ENCODE measurements at places on chromosomes 7 and 10. TPM values are rescaled to one million over a fixed set of nuclear protein-coding genes. Genes with fewer than 3 reads are reported as not detected.

DNA sequence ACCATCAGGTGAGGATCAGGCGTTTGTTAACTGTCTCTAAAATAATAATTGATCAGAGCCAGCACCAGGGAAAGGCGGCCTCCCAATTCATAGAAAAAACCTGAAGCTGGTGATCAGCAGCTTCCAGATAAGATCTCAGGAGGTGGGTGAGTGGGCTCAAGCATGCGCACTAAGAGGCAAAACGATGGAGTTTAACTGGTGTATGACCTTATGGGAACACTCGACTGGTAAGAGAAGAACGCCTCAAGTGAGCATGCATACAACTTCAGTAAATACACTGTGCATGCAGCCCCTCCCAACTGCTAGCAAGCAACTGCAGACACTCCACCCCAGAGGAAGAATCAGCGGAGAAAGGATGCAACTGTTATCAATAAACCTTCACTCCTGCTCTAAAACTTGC lies 18.1 kb downstream of the RAPGEF5 start:
- no peak for DNase-seq
- no peak overlapping the region for H3K4me3 ChIP-seq

- no peak for DNase-seq
- no peaks in the 10 kb centered on the region for H3K27me3 ChIP-seq
- H3K36me3 ChIP-seq = peaks cover 38% of the 10 kb centered on the region
- no peak overlapping the region for H3K4me3 ChIP-seq
- H3K4me1 ChIP-seq = no peaks in the 10 kb centered on the region
These were observed 219.1 kb downstream of the TCF7L2 start for GRCh38 chr10:113169111-113169510.

DNA sequence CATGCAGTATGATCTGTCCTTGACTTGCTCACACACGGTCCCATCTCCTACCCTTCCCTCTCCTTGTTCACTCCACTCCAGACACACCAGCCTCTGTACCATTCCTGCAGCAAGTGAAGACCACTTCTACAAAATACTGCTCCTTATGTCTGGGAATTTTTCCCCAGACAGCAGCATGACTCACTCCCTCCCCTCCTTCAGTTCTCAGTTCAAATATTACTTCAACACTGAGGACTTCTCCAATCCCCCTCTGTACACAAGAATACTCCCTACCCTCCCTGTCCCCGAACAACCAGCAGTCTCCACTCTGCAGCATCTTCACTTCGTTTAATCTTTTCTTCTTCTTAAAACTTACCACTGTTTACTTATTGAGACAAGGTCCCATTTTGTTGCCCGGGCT lies 474.0 kb downstream of the GPAM start:
- no peak overlapping the region for H3K27ac ChIP-seq
- H3K4me1 ChIP-seq = no peaks in the 10 kb centered on the region
- no peak for DNase-seq
- no peaks in the 10 kb centered on the region for H3K27me3 ChIP-seq

GRCh38 chr7:36032361-36032818 lies 120.7 kb upstream of the EEPD1 start:
- no peak overlapping the region for H3K4me3 ChIP-seq
- no peaks in the 10 kb centered on the region for H3K27me3 ChIP-seq
- DNase-seq = no peak
- no peaks in the 10 kb centered on the region for H3K36me3 ChIP-seq

GRCh38 chr7:30800785-30801252 lies 29.6 kb downstream of the MINDY4 start:
- H3K27ac ChIP-seq = peak overlapping the region; percentile 22
- H3K27me3 ChIP-seq = no peaks in the 10 kb centered on the region
- H3K4me1 ChIP-seq = peaks cover 26% of the 10 kb centered on the region
- peak; percentile 52 for DNase-seq
- no peak overlapping the region for H3K4me3 ChIP-seq

- no peaks in the 10 kb centered on the region for H3K4me1 ChIP-seq
- no peaks in the 10 kb centered on the region for H3K36me3 ChIP-seq
- no peak overlapping the region for H3K4me3 ChIP-seq
- no peak for DNase-seq
- no peak overlapping the region for H3K27ac ChIP-seq
These were observed 358.5 kb upstream of the AKR1E2 start for GRCh38 chr10:4467481-4467880.

GRCh38 chr10:119917777-119918176 lies 25.2 kb downstream of the SEC23IP start:
- H3K4me3 ChIP-seq = no peak overlapping the region
- DNase-seq = no peak
- no peaks in the 10 kb centered on the region for H3K4me1 ChIP-seq
- no peak overlapping the region for H3K27ac ChIP-seq
- H3K27me3 ChIP-seq = no peaks in the 10 kb centered on the region

- H3K36me3 ChIP-seq = peaks cover 6% of the 10 kb centered on the region
- H3K4me3 ChIP-seq = no peak overlapping the region
- H3K4me1 ChIP-seq = no peaks in the 10 kb centered on the region
- no peak overlapping the region for H3K27ac ChIP-seq
These were observed 602.1 kb upstream of the FOXK1 start for GRCh38 chr7:4079956-4080355.

GRCh38 chr7:25788371-25788770 lies 363.6 kb upstream of the NFE2L3 start:
- no peaks in the 10 kb centered on the region for H3K4me1 ChIP-seq
- no peak overlapping the region for H3K4me3 ChIP-seq
- DNase-seq = no peak
- no peaks in the 10 kb centered on the region for H3K36me3 ChIP-seq

GRCh38 chr7:47833211-47833610 lies 115.1 kb downstream of the PKD1L1 start:
- no peak overlapping the region for H3K4me3 ChIP-seq
- no peaks in the 10 kb centered on the region for H3K36me3 ChIP-seq
- no peaks in the 10 kb centered on the region for H3K4me1 ChIP-seq
- no peaks in the 10 kb centered on the region for H3K27me3 ChIP-seq
- no peak for DNase-seq

DNA sequence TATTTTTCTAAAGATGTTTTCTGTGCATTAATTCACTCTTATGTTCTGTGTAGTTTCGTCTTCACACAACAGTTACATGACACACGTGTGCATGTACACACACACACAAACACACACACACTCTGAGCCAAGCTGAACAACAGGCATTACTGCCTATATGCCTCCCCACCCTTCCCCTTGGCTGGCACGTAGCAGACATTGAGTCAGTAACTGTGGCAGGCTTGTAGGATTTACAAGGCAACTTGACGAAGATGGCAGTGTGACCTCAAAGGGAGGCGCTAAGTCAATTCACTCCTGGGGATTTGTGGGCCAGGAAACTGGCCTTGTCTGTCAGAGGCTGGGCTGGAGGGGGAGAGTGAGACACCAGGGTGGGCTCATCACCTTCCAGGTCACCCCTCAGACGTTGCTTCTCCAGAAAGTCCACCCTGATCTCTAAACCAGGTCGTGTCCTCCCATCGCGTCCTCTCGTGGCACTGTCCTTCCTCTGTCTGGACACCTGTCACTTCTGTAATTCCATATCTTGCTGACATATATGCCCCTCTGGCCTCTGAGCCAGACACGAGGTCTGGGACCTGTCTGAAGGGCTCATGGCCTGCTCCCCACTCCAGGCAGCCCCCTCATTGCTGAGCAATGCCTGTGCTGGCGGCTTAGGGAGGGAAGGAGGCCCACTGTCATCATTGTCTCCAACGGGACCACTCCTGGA lies 41.1 kb upstream of the INPP5A start:
- H3K27ac ChIP-seq = no peak overlapping the region

GRCh38 chr10:13787015-13787421 lies 200.3 kb downstream of the PRPF18 start:
- peak; percentile 82 for DNase-seq
- peaks cover 20% of the 10 kb centered on the region for H3K4me1 ChIP-seq

GRCh38 chr10:94138391-94138790 lies 144.7 kb downstream of the PLCE1 start:
- no peak overlapping the region for H3K27ac ChIP-seq
- no peaks in the 10 kb centered on the region for H3K27me3 ChIP-seq
- H3K36me3 ChIP-seq = no peaks in the 10 kb centered on the region
- H3K4me1 ChIP-seq = no peaks in the 10 kb centered on the region
- no peak overlapping the region for H3K4me3 ChIP-seq

GRCh38 chr10:120793088-120793487 lies 58.1 kb upstream of the WDR11 start:
- no peak overlapping the region for H3K27ac ChIP-seq
- DNase-seq = no peak
- H3K4me3 ChIP-seq = no peak overlapping the region
- H3K36me3 ChIP-seq = no peaks in the 10 kb centered on the region

- no peak for DNase-seq
- H3K27ac ChIP-seq = no peak overlapping the region
- peaks cover 13% of the 10 kb centered on the region for H3K4me1 ChIP-seq
- H3K27me3 ChIP-seq = no peaks in the 10 kb centered on the region
- no peak overlapping the region for H3K4me3 ChIP-seq
These were observed 211.5 kb downstream of the CREB5 start for GRCh38 chr7:28623863-28624262.

DNA sequence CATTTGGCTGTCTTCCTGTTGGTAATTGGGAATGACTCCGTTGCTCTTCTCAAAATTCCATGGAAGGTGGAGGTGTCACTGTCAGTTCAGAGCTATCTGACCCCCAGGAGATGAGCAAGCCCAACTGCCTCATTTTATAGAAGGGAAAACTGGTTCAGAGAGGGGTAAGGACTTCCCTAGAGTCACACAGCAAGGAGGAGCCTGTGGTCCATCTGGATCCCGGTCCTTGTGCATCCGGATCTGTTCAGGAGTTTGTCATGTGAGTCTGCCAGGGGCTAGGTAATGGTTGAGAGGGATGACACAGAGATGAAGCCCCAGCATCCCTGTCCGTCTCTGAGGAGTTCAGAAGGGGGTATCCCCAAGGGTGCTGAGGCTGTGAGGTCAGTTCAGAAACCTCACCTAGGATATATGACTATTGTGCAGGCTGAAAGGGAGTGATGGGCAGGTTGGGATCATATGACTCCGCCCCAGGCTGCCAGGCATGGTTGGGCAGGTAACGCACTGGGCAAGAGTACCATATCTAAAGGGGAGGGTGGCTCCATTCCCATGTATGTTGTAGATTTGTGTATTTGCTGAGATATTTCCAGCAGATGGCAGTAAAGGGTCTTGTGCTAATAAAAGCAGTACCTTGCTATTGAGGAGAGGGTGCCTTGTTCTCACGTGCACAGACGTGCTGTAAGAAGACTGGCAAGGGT lies 16.0 kb upstream of the SLC29A3 start:
- H3K4me1 ChIP-seq = no peaks in the 10 kb centered on the region
- peak; percentile 82 for DNase-seq
- no peak overlapping the region for H3K4me3 ChIP-seq
- peaks cover 19% of the 10 kb centered on the region for H3K36me3 ChIP-seq

DNA sequence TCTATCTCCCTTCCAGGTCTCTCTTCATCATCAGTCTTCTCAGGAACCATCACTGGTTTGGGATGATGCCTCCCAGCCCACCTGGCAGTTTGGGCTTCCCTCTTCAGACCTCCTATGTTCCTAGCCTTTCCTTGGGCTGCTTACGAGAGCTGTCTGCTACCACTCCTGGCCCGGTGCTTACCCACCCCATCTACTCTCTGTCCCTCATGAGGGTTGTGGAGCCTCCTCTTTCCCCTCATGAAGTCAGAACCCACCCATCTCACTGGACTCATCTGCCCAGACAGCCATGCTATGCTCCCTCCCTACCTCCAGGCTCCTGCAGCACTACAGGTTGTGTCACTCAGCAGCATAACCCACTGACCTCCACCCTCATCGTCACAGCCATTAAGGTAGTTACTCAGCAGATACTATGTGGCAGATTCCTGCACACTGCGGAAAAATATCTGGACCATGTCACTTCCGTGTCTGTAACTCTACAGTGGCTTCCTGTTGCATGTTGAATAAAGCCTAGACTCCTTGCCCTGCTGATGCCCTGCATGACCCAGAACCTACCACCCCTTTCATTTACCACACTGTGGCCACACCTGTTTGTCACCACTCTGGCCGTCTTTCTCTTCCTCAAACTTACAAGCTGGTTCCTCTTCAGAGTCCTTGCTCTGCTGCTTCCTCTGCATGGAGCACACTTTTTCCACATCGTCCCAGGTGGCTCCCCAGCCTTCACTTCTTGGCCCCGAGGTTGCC lies 2.0 kb downstream of the DBNL start:
- H3K4me3 ChIP-seq = no peak overlapping the region
- H3K4me1 ChIP-seq = peaks cover 60% of the 10 kb centered on the region
- H3K27ac ChIP-seq = peak overlapping the region; percentile 97
- peak; percentile 57 for DNase-seq
- peaks cover 29% of the 10 kb centered on the region for H3K36me3 ChIP-seq

- no peak overlapping the region for H3K27ac ChIP-seq
- no peaks in the 10 kb centered on the region for H3K36me3 ChIP-seq
- no peaks in the 10 kb centered on the region for H3K4me1 ChIP-seq
- H3K27me3 ChIP-seq = no peaks in the 10 kb centered on the region
- H3K4me3 ChIP-seq = no peak overlapping the region
These were observed 41.1 kb upstream of the TMEM229A start for GRCh38 chr7:124074007-124074406.

DNA sequence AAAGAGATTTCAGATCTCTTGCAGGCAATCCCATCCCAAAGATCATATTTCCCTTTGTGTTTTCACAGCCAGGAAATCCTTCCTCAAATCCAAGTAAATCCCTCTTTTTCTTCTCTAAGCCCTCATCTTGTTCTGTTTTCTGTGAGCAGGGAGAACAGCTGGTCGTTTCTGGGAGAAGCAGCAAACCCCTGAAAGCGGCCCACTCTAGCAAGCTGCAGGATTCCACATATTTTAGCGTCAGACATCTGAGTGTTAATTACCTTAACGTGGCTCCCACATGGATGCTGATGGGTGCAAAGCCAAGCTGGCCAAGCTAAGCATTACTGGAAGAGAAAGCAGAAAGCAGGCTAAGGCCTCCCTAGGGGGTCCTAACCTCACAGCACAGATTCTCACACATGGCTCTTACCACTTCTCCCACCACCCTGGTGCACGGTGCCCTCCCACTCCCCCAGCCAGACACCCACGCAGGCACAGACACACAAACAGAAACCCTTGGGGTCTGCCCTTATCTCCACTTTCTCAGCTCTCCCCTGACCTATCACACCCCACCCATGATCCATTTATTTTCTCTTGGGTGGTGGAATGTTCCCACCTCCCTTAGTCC lies 551.0 kb upstream of the AUTS2 start:
- DNase-seq = no peak
- no peaks in the 10 kb centered on the region for H3K4me1 ChIP-seq
- no peaks in the 10 kb centered on the region for H3K27me3 ChIP-seq
- H3K27ac ChIP-seq = no peak overlapping the region
- H3K36me3 ChIP-seq = no peaks in the 10 kb centered on the region

DNA sequence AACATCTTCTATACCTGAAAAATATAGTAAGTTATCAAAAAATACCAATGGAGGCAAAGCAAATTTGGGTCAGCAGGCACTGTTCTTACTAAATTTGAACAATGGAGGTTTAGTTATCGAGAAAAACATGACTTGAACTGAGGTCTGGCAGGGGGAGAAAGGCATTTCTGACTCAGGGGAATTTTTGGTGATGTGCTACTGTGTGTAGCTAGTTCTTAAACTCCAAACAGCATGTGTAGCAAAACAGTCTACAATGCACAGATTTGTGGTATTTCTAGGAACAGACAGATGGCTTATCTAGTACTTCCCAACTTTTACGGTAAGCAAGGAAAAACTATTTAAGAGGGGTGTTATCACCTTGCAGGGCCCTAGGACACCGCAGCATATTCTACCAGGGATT lies 311.6 kb upstream of the LRRN3 start:
- H3K36me3 ChIP-seq = no peaks in the 10 kb centered on the region
- DNase-seq = no peak
- H3K27me3 ChIP-seq = no peaks in the 10 kb centered on the region
- H3K4me3 ChIP-seq = no peak overlapping the region
- H3K27ac ChIP-seq = no peak overlapping the region
- H3K4me1 ChIP-seq = no peaks in the 10 kb centered on the region

The PTPN20 gene
- 15.2 TPM for total RNA-seq

The FZD1 gene
- total RNA-seq = 6.8 TPM

The STAMBPL1 gene
- 10.7 TPM for total RNA-seq

The C7orf57 gene
- total RNA-seq = not detected
